ENCODE measurements at places on chromosomes 1 and 21. TPM values are rescaled to one million over a fixed set of nuclear protein-coding genes. Genes with fewer than 3 reads are reported as not detected.

HECTD3 gene
- 22.6 TPM for total RNA-seq

OR2L2 gene
- total RNA-seq = not detected

KCNJ10 gene
- total RNA-seq = not detected

CELA2A gene
- 0.36 TPM for total RNA-seq

PAQR6 gene
- 2.0 TPM for total RNA-seq

PDPN gene
- total RNA-seq = 19.9 TPM

ENAH gene
- total RNA-seq = 41.0 TPM

CRABP2 gene
- total RNA-seq = 1,373 TPM

- ATAC-seq = peak; percentile 62
These were observed 35.5 kb downstream of the TOMM20 start for GRCh38 chr1:235093013-235093695.

DNA sequence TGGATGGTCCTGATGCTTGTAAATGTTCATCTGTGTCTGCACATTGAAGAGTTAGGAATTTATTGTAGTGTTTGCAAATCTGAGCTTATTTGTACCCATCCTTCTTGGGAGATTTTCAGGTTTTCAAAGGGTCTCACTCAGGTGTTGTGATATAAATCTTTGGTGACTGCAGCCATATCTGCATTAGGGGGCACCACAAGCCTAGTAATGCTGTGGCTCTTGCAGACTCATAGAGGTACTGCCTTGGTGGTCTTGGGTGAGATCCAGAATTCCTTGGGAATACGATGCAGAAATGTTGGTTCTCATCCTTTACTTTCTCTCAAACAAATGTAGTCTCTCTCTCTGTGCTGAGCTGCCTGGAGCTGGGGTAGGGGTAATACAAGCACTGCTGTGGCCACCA, 405.9 kb downstream of the TTLL7 start:
- no peak for ATAC-seq

DNA sequence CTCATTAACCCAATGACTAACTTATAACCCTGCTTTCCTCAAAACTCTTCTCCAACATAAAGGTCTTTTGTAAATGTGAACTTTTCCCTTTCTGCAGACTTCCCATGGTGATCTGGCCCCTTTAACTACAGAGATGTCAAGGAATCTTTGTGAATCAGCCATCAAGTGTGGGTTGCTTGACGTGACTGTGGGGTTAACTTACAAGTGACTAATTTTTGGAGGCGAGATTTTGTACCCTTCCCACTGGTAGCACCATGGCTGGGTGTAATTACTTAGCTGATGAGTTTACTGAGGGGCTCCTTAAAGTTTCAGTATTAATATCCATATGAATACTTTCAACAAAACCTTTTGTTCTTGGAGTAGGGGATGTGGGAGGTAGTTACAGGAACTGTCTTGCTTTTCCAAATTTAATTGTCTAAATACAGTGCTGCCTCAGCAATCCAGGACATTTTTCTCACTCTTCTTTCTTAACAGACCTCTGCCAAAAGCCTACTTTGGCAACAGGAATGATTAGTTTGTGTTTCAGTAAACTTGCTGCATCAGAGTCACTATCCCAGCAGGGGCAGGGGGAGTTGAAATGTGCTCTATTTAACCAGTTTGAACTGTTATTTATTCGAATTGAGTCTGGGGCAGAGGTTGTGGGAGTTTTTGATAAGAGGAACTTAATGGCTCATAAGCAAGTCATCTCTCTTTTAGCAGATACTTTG, 217.3 kb upstream of the FGGY start:
- ATAC-seq = no peak

DNA sequence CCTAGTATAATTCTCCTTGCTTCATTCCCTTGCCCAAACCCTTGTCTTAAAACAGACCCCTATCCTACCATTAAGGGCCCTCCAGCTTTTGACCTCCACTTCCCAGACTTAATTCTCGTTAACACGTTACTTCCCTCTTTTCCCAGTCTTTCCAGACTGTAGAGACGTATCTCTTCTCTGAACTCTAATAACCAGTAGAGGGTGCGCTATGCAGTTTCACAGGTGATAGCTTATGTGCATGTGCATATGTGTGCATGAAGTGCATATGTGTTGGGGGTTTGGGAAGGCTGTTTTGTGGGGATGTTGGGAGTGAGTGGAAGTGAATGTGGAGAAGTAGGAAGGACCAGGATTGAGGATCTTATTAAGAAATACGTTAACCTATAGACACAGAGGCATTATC, 78.1 kb upstream of the CCDC190 start:
- no peak for ATAC-seq

- no peak for ATAC-seq
These were observed 150.6 kb upstream of the HOOK1 start for GRCh38 chr1:59664166-59664565.

DNA sequence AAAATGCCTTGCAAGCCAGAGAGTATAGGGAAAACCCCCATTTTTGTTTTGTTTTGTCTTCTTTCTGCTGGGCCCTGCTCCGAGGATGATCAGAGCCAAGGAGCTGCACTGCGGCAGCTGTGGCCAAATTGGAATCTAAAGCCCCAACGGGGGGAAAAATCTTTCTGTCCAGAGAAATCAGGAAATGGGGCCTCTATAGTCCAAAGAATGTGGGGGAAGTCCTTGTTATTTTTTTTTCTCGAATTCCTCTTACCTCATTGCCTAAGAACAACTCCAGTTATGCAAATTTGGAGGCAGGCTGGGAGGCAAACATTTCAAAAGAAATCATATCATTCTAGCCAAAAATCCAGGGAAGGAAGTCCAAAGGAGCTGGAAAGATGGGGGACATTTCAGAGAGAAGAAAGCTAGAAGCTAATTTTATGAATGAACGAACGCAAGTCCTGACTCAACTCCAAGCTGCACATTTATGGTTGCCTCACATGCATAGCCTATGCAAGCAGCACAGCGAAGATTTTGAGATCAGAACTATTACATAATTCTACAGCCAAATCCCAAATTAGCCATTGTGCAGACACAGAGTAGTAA, 263.2 kb downstream of the KCTD3 start:
- no peak for ATAC-seq

DNA sequence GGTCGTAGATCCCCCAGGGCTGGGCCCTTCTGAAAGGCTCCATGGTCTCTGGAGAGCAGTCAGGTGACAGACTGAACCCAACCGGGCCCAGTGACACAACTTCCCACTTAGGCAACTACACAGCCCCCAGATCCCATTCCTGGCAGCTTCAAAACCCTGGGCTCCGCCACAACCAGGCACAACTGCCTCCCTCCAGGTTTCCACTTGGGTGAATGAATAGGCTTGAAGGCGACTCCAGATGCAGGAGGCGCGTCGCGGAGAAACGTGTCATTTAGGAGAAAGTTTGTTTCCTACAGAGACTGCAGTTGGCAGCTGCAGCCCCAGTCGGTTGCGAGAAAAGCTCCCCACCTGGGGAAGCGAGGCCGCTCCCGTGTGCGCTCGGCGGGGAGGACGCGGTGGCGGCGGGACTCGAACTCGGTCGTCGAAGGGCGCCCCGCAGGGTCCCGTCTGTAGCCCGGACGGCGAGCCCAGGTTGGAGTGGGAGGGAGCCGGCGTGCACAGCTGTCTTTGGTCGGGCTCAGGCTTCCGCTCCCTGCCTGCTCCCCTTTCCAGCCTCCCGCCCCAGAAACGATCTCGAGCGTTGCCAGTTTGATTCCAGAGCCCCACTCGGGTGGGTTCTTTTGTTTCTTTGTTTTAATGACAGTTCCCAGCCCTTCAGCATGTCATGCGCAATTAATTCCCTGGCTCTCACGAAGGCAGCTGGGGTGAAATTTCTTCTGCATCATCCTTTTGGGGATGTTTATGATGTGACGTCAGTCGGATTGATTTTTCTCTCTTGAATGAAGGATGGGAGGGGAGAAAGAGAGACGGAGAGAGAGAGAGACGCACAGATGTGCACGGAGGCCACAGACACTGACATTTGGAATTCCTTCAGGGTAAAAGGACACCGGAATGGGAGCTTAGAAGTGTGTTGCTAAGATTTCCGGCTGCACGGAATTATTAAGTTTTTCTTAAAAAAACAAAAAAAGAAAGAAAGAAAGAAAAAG, 862 bp upstream of the SGIP1 start:
- no peak for ATAC-seq

DNA sequence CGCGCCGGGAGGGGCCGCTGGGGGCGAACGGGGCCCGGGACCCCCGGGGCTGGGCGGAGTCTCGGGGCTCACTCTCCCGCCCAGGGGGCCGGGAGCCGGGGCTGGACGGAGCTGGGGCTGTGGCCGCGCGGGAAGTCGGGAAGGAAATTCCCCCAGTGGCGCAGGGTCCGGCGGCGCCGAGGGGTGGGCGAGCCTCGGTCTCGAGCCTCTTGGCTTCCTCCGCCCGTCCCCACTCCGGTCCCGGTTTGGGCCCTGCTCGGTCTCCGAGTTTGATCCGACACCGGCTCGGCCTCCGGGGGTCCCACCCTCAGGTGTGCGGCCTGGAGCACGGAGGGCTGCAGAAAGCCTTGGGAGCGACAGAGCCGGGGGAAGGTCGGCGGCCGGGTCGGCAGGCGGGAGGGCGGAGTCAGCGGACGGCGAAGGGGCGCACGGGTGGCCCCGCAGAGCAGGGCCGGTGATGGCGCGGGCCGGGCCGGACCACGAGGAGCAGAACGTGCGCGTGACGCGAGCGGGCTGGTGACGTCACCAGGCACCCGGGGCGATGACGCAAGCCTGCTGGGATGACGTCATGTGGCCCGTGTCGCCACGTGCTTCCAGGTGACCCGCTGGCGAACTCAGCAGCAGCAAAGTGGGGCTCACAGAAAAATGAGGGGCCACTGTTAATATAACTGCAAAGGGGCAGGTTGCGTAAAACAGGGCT, 610 bp upstream of the HES4 start:
- peak; percentile 50 for ATAC-seq

DNA sequence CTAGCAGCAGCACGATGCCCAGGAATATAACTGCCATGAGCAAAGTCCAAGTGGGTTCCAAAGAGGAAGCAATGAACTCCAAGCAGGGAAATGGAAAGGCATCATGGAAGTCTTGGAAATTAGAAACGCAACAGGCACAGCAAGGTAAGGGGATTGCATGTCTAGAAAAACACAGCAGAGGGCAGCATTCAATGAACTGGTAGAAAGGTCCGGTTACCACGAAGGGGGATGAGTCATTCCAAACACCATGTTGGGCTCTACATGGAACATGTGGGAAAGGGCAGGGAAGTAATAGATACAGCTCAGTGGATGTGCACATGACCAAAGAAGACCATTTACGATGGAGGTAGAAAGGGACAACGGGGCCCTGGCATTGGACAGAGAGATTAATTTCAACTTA, 36.4 kb downstream of the RXRG start:
- ATAC-seq = peak; percentile 50

- no peak for ATAC-seq
These were observed 55.4 kb upstream of the JAK1 start for GRCh38 chr1:65021795-65022194.

GRCh38 chr1:157948312-157949073, 45.0 kb upstream of the KIRREL1 start:
- peak; percentile 54 for ATAC-seq

DNA sequence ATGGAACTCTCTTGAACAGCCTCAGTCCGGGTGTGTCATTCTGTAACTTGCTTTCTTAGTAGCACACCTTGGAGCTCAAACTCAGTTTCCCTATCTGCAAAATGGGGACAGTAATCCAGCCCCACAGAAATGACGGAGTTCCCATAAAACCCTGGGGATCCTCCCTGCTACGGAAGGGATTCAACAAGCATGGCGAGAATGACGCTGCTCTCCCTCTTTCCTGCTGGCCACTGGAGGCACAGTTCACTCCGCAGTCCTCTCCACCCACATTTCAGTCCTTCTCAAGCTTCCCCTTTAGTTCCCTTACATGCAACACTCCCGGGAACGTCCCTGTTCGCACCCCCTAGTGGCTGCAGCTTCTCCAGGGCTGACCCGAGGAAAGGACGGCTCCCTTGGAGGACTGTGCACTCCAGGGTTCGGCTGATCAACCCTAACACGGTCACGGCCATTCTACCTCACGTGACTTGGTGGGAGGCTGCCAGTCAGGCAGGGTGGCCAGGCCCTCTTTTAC, 20.6 kb downstream of the RUNX3 start:
- ATAC-seq = peak; percentile 50

DNA sequence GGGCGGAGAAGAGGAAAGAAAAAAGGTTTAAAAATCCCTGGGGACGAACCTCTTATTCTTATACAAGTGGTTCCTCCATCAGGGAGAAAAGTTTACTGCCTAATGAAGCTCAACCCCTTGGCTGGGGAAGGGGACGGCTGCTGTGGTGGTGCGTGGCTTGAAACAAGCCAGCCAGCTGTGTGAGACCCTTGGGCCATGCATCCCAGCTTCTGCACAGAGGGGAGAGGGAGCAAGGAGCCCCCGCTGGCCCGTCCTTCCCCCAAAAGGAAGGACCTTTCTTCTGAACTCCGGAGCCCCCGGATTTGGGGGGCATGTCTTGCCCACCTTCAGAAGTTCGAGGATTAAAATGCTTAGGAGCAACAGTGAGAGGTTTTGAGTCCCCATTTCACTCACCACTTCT, 67.3 kb downstream of the STUM start:
- ATAC-seq = no peak

- no peak for ATAC-seq
These were observed 32.6 kb upstream of the MAGOH start for GRCh38 chr1:53270873-53271272.

GRCh38 chr1:228081578-228082213, 812 bp upstream of the ARF1 start:
- peak; percentile 9 for ATAC-seq

GRCh38 chr1:155294520-155295182, 6.6 kb downstream of the PKLR start:
- ATAC-seq = peak; percentile 21

GRCh38 chr1:204376465-204376864, 16.7 kb upstream of the PLEKHA6 start:
- no peak for ATAC-seq

- peak; percentile 44 for ATAC-seq
These were observed 51.9 kb upstream of the FMOD start for GRCh38 chr1:203402629-203403337.

GRCh38 chr1:19689856-19690255, 25.2 kb downstream of the HTR6 start:
- no peak for ATAC-seq

Data from esophagus mucosa (tissue), 1 donor.